ENCODE measurements at places on chromosomes 7 and 10.

DNA sequence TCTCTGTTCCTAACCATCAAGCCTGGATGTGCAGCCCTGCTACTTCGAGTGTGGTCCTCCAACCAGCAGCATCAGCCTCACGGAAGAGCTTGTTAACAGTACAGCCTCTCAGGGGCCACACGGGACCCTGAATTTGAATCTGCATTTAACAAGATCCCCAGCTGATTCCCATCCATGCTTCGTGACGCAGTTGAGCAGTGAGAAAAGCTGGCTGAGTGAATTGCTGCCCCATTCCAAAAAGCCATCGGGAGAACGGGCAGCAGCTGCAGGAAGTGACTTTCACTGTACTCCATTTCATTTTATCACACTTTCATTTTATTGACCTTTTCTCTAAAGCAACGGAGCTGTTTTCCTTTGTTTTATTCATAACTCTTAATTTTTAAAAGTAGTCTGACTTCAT lies 22.5 kb downstream of the FAM171A1 start:
- DNase-seq: no peak

- DNase-seq: no peak
These were observed 237.4 kb upstream of the SEMA3D start for GRCh38 chr7:85424298-85424697.

DNA sequence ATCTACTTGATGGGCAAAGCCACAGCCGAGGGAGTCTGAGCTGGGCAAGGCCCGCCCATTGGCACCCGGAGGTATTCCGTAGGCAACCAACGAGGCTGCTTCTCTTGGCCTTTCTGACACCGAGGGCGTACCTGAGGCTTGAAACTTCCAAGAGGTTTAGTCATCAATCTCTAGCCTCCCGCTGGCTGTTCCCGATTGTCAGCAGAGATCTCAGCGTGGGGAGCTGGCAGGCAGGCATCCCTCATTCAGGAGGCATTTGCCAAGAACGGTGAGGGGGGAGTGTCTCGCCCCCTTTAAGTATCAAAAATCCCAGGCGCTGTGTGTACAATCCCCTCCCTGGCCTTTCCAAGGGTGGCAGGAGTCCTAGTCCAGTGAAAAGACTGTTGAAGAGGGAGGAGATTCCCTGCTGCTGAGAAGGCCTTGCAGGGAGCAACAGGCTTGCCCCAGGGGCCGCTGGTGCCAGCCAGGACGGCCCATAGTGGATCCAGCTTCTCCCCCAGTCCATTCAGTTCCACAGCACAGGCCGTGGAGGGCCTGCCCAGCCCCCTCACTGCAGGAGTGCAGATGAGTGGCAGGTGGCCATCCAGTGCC lies 39.7 kb downstream of the OAT start:
- DNase-seq: no peak

GRCh38 chr10:62231805-62232204 lies 36.8 kb downstream of the RTKN2 start:
- DNase-seq: no peak

DNA sequence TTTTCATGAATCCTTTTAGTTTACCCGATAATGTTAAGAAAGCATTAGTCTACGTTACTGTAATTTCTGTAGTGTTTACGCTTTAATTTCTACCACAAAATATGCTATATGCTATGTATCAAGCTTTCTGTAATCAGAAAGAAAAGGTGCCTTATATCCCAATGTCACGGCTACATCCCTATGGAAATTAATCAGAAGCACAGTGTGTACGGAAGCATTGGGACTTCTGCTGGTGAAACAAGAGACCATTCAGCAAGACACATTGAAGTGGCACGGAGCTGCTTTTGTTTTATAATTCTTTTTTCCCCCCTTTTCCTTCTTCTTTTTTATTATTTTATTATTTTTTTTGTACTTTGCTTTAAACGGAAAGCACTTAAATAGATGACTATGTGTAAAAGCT lies 31.2 kb upstream of the SH2B2 start:
- DNase-seq: no peak

DNA sequence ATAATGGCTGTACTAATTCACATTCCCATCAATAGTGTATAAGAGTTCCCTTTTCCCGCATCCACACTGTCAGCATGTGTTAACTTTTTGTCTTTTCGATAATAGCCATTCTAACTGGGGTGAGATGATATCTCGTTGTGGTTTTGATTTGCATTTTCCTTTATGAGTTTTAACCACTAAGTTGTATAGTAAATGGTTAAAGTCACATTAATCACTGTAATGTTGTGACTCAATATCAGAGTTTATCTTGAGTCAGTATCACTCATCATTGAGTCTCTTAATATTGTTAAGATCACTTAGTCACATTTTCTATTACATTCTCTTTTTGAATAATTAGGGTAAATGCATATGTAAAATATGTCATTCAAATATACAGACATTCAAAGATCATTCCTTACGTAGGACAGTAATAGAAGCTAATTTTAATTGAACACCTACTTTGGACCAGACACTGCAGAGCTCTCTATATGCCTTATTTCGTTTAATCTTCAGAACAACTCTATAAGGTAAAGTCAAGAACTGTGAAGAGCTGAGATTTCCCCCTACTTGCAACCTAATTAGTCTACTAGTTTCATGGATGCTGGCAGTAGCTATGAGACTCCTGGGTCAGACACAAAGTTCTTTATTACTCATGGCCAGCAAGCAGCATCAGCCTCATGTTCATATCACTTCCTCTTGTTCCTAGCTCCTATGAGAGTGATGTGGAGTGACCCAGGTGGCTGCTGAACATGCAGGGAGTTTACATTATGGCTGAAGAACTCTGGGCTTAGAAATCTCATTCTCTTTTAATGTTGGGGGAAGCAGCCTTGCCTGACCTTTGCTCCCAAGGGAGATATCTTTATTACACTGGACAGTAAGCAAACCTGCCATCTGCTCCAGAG lies 30.5 kb downstream of the CREB5 start:
- no peak for DNase-seq

DNA sequence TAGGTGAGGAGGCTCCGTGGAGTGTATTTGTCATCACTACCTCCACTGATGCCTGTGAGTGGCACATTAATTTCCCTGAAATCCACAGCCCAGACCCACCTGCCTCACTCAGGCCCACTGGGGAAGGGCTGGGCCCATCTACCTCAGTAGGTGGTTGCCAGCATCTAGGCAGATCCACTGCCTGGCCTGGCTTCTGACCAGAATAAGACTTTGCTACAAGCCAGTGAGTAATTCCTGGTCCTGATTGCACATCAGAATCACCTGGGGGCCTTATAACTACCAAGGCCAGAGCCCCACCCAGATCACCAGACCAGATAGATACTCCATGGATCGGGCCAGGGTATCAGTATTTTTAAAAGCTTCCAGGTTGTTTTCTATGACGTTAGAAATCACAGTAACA lies 37.5 kb upstream of the PLEKHA1 start:
- no peak for DNase-seq

DNA sequence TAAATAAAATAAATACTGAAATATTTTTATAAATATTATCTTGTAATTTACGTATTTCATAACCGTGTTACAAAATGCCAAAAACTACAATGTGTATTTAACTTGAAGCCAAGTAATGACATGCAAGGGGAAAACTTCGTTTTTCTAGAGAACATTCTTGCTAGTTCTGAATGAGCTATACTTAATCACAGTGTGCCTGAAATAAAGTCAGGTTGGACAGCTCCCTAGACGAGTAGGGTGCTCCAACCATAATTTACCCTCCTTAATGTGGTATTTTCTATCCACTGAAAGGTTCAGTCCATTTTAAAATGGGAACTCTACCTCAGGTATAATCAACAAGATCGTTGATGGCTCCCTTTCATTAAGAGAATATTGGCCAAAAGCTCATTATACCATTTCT lies 194.5 kb upstream of the AHR start:
- no peak for DNase-seq

DNA sequence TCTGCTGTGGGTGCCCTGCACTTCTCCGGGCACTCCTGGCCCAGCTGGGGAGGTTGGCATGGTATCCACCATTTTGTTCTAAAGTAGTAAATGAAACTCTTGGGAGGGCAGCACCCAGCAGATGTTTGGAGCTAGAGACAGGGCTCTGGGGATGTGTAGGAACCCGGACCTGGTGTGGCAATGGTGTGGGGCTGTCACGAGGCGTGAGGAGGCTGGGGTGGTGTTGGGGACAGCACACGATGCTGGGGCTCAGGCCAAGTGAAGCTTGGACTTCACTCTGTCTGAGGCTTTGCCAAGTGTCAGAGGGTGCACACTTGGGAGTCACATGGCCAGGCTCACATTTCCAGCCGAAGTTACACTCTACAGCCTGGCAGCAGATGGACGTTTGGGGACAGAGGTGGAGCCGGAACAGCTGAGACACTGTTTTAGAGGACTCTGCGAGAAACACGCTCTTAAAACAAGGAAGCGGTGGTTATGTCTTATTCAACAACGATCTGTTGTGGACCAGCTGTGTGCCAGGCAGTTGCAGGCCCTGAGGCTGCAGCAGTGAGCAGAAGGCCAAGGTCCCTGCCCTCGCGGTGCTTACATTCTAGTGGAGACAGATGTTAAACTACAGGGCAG lies 118.2 kb downstream of the CUX1 start:
- DNase-seq: no peak

GRCh38 chr7:18572885-18573284 lies 77.3 kb downstream of the HDAC9 start:
- DNase-seq: no peak

DNA sequence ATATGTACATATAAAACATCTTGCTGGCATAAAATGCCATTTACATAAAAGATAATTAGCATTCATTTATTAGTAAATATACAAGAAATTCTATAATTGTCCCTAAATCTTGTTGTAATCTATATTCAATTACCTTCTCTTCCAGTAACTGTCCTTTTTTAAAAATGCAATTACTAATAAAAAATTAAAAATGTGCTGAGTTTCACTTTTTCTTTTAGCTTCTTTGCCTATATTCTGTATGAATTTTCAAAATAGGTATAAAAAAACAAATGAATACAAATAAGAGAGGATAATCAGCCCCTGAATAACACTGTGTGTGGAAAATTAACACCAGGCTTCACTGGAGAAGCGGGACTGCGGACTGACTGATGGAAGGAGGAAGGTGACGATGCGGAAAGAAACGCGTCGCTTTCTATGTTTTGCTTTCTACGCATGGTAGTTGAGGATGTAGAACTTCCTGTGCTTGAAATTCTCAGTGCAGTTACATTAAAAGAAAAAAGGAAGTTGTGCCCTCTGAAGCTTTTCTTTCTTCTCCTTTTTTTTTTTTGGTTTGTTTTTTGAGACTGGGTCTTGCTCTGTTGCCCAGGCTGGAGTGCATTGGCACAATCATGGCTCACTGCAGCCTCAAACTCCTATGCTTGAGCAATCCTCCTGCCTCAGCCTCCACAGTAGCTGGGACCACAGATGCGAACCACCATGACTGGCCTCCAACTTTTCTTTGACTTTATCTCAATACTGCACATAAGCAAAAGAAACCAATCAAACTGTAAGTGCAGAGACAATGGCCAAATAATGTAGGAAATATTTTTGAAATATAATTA lies 7.4 kb upstream of the ZMYND11 start:
- peak; percentile 56 for DNase-seq

DNA sequence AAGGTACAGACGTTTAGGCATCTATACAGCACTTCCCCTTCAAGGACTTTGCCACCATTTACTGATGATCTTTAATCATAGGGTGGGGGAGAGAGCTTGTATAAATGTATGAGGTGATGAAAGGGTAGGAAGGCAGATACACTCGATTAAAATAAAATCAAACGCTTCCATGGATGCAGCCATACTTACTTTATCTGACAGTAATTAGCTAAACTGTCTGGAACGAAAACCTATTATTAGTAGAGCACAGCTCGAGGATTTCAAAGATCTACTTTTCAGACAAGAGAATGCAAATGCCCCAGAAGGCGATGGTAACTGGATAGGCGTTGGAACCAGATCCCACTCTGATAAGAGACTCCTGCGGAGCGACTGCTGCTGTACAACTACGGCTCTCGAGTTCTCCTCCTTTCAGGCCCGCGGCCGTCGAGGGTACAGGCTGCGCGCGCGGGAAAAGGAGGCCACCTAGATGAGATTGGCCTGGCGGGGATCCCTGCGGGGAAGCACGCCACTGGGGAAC lies 3.1 kb upstream of the NKX2-3 start:
- no peak for DNase-seq

GRCh38 chr7:47303014-47303694 lies 278.8 kb downstream of the TNS3 start:
- no peak for DNase-seq

DNA sequence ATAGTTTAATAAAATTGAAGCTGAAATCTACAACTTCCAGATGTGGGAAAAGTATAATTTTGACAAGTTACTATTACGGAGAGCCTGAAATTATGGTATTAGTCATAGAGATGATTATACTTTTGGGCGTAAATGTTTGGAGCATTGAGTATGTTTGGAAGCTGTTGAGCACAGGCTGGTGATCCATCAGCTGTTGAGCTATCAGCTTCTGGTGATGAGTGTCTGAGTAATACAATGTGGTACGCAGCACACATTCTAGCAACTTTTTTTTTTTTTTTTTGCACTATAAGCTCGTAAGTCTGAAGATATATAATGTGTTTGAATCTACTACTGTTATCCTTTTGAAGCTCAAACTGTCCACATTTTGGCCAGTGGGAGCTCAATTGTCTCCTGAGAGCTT lies 123.4 kb downstream of the ATE1 start:
- DNase-seq: no peak

GRCh38 chr10:36224431-36224985 lies 582.4 kb upstream of the FZD8 start:
- DNase-seq: no peak

- DNase-seq: no peak
These were observed 197.4 kb upstream of the MTPN start for GRCh38 chr7:136174477-136175125.

DNA sequence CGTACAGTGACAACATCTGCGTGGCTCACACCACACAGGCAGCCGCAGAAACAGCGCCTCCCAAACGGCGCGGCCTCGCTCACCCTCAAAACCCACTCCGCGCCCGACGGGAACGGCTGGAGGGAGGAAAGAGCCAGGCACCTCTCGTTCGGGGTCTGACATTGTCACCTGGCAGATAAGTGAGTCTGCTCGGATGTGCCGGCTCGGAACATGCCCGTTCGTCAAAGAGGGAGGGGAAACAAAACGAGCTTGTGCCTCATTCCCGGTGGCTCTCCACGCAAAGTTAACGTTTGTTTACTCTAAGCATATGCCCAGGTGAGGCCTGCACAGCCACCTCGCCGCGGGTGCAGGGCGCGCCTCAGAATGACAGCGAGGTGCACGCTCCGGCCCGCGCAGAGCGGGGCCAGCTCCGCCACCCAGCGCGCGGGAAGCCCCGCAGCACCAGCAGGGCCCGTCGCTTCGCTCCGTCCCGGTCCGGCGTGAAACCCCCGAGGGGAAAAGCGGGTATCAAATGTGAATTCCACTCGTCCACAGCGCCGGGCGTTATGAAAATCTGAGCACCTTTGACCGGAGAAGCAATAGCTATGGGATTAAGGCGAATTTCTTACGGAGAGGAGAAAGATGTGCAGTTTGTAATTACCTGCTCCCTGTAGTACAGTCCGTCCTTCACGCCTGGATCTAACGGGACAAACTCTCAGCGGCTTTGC lies 13.1 kb downstream of the CNPY1 start:
- no peak for DNase-seq
